ENCODE measurements at places on chromosomes 7 and 10. TPM values are rescaled to one million over a fixed set of nuclear protein-coding genes. Genes with fewer than 3 reads are reported as not detected.

Gene ADCK2
- 30.3 TPM for total RNA-seq

Gene MYL10
- total RNA-seq: not detected

Gene RTKN2
- total RNA-seq: 9.8 TPM

Gene TRIL
- not detected for total RNA-seq
